ENCODE measurements at places on chromosomes 4 and X.

DNA sequence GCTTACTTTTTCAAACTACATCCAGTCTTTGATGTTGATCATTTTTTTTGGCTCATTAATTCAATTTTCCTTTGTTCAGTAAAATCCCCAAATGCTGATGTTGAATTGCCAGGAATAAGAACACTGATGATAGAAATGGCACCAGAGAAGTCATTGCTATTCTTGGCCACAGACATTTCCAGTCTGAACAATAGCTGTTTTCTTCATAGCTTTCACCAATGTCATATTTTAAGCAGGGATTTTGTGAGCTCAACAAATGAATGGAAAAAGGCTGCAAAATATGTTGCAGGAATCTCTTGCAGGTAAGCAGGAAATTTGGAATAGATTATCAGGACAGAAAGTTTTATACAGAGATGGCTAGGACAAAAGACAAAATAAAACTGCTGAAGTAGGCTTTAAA, 40.5 kb upstream of the GLRB start:
- no peak for DNase-seq

- no peak for DNase-seq
Observed at GRCh38 chr4:8235224-8235623, 34.3 kb upstream of the HTRA3 start.

DNA sequence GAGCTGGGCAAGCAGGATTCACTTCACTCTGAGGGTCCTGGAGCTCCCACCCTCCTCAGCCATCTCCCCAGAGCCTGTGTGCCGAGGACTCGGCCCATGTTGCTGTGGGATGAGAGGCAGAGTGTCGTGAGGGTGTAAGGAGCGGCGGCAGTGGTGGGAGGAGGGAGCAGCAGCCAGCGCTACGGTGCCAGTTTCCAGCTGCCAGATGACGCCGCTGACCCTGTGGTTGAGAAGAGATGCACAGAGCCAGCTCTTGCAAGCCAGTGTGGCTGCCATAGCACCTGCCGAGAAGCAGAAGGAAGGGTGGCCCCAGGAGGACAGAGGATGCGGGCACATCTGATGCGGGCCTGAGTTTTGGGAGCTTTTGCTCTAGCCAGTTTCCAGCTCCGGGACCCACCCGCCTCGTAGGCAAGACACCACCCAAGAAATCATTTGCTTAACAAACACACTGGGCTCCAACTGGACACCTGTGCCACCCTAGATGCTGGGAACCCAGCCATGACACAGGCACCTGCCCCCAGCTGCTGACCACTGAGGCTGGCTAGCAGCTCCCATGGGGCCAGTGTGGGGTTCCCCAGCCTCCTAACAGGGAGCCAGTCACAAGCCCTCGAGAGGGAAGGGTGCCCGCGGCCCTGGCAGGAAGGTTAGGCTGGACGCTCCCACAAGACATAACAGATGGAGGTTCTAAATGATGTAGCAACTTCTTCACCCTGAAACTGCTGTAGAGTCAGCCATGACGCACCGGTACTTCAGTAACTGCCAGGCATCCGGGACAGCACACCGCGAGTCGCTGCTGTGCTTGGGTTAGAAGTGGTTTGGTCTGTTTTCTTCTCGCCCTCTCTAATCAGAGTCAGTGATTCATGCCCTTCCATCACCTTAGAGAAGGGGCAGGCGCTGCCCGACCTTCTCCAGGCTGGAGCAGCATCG, 8.9 kb downstream of the MSANTD1 start:
- DNase-seq, result no peak

GRCh38 chrX:73922856-73923455, 360.0 kb downstream of the CHIC1 start:
- DNase-seq, result no peak

- no peak for DNase-seq
Observed at GRCh38 chr4:16031546-16032395, 52.1 kb downstream of the PROM1 start.

DNA sequence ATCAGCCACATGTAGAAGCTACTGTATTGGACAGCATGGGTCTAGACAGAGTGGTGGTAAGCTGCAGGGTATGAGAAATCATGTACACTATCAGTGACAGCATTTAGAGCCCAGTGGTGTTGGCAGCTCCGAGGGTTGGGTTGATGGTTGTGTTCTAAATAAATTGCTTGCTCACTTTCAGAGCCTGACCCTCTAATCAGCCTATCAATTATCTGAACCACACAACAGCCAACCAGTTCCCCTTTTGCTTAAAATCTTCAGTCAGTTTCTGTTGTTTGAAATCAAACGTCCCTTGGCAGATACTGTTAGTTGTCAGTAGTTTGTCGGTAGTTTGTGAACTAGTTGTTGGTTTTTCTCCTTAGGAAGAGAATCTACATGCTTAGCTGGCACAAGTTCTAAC, 99.8 kb upstream of the RAI2 start:
- no peak for DNase-seq

DNA sequence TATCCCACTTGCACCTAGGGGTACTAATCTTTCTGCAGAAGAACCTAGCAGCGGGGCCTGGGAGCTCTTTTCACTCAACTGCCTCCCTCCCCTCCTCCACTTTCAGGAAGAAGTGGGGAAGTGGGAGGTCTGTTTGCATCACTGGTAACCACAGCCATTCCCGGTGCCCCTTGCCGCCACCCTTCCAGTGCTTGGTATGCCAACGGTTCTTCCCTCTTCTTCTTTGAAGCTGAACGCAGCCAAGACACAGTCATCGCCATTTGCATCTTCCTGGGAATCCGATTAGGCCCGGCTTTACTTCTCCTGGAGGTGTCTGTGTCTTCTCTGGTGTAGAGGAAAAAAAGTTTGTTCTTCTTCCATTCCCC, 47.2 kb upstream of the RBPJ start:
- DNase-seq, result no peak

DNA sequence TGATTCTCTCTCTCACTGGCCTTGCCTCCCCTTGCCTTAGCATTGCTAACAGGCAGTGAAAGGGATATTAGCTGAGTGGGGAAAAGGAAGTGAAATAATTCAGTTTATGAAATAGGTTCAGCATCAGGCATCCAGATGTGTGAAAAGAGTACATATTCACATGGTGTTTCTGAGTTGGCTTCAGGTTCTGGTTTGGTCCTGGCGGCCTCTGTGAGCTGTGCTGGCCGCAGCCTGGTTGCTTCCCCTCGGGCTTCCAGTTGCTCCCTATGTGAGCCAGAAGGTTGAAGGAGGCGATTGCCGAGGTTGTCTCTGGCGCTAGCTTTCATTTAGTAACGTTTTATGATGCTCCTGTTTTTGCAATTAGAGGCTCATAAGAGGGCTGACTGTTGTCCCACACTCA, 99.1 kb upstream of the TLR2 start:
- DNase-seq, result no peak

DNA sequence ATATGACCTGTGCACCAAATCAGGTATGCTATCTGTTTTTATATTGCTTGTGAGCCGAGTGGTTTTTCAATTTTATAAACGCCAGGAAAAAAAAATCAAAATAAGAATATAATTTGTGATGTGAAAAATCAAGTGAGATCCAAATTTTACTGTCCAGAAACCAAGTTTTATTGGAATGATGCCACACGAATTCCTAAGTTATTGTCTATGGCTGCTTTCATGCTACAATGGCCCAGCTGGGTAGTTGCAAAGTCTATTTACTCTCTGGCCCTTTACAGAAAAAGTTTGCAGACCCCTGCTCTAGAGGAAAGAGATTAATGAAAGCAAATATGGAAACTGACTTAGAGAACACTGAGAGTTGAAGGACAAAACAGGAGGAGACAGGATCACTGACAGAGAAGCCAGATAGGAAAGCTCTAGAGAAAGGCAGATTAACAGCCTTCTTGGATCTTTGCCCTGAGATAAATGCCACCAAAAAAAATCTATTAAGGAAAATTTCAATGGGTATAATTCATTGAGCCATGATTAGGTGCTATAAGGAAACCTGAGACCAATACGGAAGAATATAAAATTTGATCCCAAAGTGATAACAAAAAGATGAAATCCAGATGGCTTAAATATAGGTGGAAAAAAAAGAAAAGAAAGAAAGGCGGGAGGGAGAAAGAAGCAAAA, 29.8 kb downstream of the PRSS12 start:
- no peak for DNase-seq

GRCh38 chr4:30208731-30209435, 511.3 kb upstream of the PCDH7 start:
- no peak for DNase-seq

- DNase-seq, result no peak
Observed at GRCh38 chrX:26254436-26254835, 38.5 kb downstream of the MAGEB5 start.

- DNase-seq, result no peak
Observed at GRCh38 chr4:143512978-143513313, 556 bp upstream of the SMARCA5 start.

DNA sequence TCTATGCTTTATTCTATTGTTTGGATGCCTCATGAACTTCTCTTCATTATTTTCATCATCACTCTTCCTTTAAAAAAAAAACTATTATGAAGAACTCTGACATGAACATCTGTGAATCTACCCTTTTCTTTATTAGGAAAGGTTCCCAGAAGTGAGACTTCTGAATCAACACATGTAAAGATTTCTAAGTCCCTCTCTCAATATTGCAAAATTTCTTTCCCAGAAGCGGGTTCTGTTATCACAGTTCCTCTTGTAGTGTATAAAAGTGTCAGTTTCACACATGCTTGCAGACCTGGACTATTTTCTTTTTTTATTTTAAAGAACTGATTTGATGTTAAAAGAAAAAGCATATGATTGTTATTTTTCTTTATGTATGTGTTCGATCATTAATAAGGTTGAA, 330.8 kb upstream of the KLF3 start:
- no peak for DNase-seq

- DNase-seq, result no peak
Observed at GRCh38 chr4:1725521-1725920, 4.2 kb downstream of the TACC3 start.

- no peak for DNase-seq
Observed at GRCh38 chr4:100882661-100883060, 364.8 kb upstream of the EMCN start.

GRCh38 chr4:98448908-98449307, 187.7 kb downstream of the RAP1GDS1 start:
- DNase-seq, result no peak

DNA sequence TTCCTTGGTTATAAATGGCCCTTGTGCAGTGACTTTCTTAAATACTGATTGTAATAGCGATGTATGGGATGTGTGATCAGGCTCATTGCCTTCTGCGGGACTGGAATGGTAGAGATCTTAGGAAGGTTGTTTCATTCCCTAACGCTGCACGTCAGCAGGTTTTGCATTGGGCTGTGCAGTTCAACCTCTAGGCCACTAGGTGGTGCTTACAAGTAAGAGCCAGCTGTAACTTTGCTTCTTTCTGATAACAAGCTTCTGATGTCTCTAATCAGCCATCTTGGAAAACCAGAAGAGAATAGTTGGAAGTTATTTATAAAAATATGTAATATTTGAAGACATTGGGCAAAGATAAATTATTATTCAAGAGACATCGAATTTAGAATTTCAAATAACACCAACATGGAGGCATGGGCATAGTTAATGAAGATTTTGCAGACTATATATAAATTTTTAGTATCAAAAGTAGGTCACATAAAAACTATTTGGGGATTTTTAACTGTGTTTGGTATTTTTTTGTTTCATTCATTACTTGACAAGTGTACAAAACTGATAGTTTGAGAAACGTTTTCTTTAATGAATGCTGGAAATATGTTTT, 339.7 kb upstream of the PCDH7 start:
- DNase-seq, result peak; percentile 1

DNA sequence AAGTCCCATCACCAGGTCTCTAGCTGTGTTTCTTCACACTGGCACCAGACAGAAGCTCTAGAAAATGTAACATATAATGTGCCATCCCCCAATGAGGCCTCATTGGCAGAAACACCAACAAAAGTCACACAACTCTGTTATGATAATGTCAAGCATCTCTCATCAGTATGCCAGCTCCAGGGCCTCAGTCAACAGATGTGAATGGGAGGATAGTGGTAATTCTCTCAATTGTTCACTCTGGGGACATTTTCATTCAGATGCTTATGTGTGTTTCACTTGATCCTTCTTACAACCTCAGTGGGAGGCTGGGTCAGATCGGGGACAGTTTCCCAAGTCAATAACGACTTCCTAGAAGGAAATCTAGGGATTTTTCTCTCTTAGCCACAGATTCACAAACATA, 57.5 kb upstream of the SCOC start:
- no peak for DNase-seq

DNA sequence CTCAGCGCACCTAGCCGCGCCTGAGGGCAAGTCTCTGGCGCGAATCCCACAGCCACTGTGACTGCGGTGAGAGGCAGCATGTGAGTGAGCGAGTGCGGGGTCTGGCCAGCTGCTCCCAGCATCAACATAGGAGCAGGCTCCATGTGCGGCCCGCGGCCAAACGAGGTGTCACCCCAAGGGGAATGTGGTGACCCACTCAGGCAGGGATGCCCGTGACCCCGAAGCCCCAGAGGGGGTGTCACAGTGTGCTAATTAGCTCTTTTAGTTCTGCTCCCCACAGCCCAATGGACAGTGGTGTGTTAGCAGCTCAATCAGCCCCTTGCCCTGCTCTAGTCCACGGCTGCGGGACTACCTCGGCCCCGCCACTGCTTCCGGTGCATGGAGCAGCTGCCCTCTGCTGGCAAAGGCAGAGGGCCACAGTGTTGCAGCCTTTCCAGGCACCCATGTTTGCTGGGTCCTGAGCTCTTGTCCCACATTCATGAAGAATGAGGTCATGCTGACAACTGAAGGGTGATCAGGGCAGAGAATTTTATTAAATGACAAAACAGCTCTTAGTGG, 61.4 kb downstream of the AGA start:
- no peak for DNase-seq

GRCh38 chr4:124304941-124305340, 407.6 kb downstream of the ANKRD50 start:
- DNase-seq, result no peak

DNA sequence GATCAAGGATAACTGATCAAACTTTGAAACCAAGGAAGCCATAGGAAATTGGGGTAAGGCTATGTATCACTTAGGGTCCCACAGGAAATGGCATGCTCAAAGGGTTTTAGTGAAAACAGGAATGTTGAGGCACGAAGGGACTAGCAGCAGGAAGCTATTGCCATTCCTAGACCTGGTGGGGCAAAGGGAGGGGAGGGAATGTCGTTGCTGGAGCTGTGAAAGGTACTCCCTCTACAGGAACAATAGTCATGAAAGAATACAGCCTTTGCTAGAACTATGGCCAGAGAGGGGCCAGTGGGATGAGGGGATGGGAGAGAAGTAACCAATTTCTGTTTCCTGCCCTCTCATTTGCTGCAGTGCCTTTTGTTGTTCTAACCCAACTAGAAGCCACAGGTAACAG, 11.9 kb downstream of the REPS2 start:
- no peak for DNase-seq

DNA sequence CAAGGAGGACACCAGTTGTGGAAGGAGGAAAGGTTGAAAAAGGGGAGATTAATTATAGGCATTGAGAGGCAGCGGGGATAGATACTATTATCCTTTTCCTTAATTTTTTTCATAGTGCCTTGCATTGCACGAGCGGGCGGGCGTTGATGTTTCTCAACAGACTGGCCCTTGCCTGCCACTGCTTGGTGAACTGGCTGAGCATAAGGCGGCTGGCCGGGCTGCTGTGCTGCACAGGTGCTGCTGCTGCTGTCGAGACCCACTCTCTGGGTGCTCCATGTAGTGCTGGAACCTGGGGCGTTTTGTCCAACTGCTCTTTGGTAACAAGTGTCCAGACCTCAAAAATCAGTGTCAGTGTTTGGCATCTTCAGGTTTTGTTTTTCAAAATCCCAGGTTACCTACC, 83.3 kb upstream of the PAQR3 start:
- no peak for DNase-seq

Data from activated naive CD8-positive, alpha-beta T cell treated with anti-CD3 and anti-CD28 coated beads for 36 hours (primary cell).